SK-N-SH (cell line): ENCODE measurements at places on chromosomes 13 and 19.

DNA sequence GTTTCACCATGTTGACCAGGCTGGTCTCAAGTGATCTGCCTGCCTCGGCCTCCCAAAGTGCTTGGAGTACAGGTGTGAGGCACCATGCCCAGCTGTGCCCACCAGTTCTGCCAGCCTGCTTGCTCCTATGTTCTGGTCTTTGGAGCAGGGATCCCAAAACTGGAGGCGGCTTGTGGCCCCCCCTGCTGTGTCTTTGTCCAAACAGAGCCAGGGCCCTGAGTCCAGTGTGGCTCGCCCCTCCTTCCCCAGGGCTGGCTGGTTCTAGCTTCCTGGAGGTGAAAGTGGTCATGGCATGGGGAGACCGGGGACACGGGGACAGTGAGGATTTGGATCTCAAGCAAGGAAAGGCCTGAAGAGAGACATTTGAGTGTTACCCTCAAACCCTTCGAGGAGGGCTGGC, 11.5 kb upstream of the TINCR start:
- no peak for DNase-seq

GRCh38 chr13:51524312-51524711, 60.0 kb upstream of the WDFY2 start:
- no peak for DNase-seq

- no peak for DNase-seq
Measured at GRCh38 chr19:46386996-46387712, 26.2 kb downstream of the CCDC8 start.

- DNase-seq: peak; percentile 89
Measured at GRCh38 chr19:33437821-33438671, 64.5 kb downstream of the CEBPG start.

DNA sequence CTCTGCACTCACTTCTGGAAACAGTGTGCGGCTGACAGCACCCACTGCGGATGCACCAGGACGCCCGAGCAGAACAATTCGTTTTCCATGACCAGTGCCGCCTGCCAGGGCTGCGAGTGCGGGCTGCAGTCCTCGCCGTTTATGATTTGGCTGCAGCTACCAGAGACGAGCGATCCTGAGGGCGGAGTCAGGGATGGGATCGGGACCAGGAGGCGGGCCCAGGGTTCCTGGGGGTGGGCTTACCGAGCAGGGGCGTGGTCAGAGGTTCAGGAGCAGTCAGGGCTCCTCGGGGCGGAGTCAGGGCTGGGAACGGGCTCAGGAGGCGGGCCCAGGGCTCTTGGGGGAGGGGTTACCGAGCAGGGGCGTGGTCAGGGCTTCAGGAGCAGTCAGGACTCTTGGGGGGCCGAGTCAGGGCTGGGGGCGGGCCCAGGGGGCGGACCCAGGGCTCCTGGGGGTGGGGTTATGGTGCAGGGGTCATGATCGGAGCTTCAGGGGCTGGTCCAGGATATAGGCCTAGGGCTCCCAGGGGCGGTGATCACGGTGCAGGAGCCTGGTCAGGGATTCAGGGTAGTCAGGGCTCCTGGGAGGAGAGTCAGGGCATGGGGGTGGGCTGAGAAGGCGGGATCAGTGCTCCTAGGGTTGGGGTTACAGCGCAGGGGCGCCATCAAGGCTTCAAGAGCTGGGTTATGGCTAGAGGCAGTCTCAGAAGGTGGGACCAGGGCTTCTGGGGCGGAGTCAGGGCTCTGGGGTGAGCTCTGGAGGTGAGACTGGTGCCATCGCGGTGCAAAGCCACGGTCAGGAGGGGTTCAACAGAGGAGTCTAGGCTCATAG, 1.7 kb downstream of the KLK4 start:
- peak; percentile 83 for DNase-seq

DNA sequence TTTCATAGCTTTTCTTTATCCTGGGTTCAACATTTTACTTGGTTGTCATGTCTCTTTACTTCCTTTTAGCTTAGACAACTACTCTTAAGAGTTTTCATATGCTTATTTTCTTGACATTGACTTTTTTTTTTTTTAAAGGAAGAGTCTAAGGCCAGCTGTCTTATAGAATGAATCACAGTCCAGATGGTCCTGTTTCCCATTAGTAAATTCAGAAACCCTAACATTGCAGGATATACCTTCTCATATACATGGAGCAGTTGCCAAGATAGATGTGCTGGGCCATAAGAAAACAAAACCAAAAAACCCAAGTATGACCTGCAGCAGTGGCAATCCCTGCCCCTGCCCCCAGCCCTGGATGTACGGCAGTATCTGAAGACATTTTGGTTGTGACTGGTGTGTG, 72.8 kb downstream of the COG3 start:
- DNase-seq: no peak

GRCh38 chr13:101868585-101869469, 416.4 kb downstream of the ITGBL1 start:
- no peak for DNase-seq

- no peak for DNase-seq
Measured at GRCh38 chr19:50549927-50550593, 18.2 kb downstream of the LRRC4B start.

GRCh38 chr13:95893861-95894260, 159.3 kb downstream of the UGGT2 start:
- no peak for DNase-seq

DNA sequence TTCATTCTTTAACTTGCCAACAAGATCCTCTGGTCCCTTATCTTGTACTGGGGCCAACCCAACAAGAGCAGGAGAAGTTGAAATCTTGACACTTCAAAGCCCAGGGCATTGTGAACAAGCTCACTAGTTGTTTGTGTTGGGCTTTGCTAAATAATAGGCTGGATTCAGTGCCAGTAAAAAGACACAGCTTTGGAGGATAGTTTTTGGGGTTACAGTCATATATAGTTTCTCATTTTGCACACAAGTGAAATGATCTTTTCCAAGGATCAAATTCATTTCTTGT, 30.3 kb upstream of the LRCH1 start:
- DNase-seq: no peak

DNA sequence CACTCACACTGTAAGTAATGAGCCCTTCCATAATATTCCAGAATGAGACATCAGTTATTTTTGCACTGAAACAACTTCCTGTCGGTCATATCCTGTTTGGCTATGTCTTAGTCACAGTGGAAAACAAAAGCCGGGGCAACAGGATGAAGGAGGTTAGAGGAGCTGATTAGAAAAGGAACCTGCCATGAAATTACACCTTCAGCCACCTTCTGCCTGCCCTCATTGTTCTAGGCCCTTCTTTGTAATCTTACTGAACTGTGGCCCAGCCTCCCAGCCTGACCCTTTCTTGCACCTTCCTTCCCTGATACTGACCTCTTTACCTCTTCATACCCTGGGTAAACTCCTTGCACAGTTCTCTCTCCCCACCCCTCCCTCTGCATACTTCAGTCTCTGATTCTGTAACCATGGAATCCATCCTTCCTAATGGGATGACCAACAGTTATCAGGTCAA, 67.3 kb downstream of the DOCK9 start:
- DNase-seq: no peak

- peak; percentile 49 for DNase-seq
Measured at GRCh38 chr19:34962687-34963572, 1.1 kb downstream of the ZNF792 start.

DNA sequence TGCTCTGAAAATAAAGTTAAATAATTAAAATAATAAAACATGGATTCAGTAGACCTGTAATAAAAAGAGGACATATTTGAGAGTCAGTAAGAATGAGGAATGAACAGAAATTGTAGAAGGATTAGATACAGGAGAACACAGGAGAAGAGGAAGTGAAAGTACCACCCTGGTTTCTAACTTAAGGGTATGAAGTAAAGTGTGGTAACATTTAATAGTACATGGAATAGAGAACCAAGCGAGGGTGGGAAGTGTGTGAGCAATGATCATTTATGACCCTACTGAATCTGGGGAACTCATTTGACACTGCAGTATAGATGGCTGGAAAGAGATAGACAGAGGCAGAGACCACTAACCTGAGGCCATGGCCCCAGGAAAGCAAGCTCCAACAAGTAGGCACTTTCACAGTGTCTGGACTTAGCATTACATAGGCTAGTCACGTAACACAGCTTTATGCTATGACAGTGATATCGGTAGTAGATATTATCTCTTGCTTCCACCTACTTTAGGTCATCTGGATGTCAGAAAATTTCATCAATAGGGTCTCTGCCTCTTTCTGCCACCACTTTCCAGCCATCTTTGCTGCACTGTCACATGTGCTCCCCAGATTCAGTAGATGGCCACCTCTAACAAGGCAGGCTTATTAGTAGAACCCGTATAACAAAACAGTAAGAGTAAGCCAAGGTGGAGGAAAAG, 633.9 kb upstream of the MIR17HG start:
- peak; percentile 17 for DNase-seq

GRCh38 chr13:39405596-39406205, 197.3 kb downstream of the LHFPL6 start:
- no peak for DNase-seq

- no peak for DNase-seq
Measured at GRCh38 chr19:8395621-8396082, 5.5 kb downstream of the RAB11B start.

- DNase-seq: no peak
Measured at GRCh38 chr13:102316732-102317131, 85.1 kb downstream of the FGF14 start.

GRCh38 chr13:103640606-103641005, 574.4 kb upstream of the SLC10A2 start:
- DNase-seq: no peak

- DNase-seq: no peak
Measured at GRCh38 chr19:16623576-16623975, 4.4 kb downstream of the MED26 start.

GRCh38 chr19:1084024-1084868, 10.9 kb downstream of the POLR2E start:
- DNase-seq: no peak

- peak; percentile 76 for DNase-seq
Measured at GRCh38 chr19:12733369-12734214, 892 bp downstream of the TRIR start.

DNA sequence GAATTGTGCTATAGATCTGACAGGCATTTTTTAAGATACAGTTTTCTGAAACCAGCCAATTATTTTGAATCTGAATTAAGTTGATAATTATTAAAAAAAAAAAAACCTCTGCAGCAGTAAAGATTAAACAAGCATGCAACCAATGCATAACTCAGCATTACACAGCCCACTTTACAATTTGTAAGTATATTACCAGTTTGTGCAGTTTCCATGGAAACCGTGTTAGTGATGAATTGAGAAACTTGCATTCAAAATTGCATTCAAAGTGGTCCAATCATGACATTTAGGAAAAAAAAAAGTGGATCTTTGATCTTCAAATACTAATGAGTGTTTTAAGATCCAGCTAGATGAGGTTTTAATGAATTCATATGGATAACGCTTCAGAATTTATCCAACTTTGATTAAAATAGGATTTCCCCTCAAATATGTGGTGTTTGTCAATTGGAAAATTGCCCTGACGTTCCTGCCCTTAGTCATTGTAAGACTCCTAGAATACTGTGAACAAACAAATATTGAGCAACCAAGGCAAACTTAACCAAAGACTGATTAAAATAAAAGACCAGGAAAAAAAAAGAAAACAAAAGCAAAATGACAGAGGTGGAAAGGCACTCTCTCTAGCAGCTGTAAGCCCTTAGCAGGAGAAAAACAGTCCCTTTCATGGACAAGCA, 314.8 kb upstream of the MAB21L1 start:
- no peak for DNase-seq

GRCh38 chr19:7006135-7006704, 15.0 kb downstream of the MBD3L2B start:
- DNase-seq: no peak

DNA sequence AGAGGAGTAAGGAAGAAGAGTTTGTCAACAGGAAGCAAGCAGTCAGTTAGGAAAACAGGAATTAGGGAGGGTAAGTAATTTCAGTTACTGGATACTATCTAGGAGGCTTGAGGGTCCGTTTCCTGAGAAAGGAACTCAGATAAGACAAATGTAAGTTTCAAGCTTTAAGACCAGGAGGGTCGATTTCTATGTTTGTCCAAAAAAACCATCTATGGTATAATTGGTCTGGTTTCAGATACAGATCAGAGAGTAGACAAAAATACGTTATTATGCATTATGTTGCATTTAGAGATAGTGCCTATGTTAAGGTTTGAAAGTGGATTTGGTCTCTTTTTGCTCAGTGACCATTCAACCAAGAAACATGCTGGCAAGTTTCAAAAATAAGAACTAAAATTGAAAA, 789.6 kb upstream of the PCDH20 start:
- DNase-seq: no peak

GRCh38 chr13:34408640-34409039, 533.4 kb upstream of the NBEA start:
- DNase-seq: no peak

DNA sequence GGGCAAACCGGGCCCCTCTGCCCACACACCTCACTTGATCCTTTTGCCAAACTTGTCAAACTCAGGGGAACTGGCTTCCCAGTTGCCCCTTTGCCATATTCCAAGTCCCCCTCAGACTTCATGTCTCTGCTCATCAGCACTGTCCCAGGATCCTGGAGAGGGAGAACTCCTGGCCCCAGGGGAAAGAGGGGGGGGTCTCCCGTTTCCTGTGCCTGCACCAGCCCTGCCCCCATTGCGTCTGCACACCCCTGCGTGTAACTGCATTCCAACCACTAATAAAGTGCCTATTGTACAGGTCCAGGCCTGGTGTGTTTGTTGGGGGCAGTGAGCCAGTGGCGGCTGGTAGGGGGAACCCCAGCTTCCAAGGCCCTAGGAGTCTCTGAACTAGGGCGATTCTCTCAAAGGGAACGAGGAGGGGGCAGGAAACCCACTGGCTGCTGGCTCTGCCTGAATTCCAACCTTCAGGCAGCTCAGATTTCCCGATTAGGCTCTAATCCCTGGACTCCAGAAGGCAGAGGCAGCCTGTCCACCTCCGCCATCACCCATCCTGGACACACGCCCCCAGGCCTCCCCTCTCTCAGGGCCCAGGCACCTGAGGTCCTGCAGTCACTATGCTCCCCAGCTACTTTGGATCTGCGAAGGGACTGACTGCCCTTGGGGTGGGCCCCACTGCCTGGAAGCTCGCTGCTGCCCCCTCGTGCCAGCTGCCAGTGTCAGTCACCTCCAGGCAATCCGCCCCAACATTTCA, 9.7 kb upstream of the ILF3 start:
- peak; percentile 93 for DNase-seq

- no peak for DNase-seq
Measured at GRCh38 chr19:18699403-18700054, 16.0 kb downstream of the CRTC1 start.

GRCh38 chr19:18023622-18024251, 15.8 kb downstream of the ARRDC2 start:
- DNase-seq: no peak

DNA sequence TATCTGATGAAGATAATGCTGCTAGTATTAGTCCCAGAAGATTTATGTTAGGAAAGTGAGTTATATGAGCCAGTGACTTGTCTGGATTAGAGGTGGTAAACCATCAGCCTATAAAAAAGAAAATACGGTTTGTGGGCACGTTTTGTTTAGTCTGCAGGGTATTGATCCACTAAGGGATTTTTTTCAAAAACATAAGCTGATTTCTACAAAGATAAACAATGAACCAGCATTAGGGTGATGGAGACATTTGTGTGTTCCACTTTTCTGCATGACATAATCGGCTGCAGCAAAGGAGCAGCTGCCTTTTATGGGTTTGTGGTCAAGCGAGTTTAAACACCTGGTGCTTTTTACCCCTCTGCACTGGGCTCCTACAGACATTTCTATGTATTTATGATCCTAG, 836.4 kb upstream of the GPC6 start:
- DNase-seq: no peak
